ENCODE measurements at places on chromosomes 11 and 22.

DNA sequence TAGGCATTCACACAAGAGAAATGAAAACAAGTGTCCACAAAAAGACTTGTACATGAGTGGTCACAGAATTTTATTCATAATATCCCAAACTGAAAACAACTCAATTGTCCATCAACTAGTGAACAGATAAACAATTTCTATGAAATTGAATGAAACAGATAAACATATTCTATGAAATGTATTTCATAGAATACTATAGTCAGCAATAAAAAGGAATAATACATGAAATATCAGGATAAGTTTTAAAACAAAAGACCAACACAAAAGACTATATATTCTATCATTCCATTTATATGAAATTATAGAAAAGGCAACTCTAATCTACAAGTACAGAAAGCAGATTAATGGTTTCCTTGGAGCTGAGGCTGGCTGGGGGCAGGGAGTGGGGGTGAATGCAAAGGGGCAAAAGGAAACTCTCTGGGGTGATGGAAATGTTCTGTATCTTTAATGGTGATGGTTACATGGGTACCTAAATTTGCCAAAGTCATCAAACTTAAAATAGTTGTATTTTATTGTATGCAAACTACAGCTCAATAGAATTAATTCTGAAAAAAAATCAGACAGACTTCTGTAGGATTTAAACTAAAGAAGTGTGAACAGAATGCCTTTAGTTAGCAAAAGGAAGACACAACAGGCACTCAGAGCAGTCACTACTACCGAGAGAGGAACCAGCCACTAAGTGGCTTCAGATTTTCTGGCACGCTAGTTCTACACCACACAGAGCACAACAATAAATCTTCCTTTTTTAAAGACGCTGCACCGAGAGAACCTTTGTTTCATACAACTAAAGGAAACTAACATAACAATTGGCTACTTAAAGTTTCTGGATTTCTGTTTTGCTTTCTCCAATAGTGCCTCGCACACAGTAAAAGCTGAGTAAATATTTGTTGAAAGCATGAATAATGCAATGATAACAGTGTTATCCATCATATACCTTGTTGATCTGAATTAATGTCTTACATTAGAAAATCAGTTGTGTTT, 15.4 kb downstream of the CCDC34 start:
- no peak for DNase-seq

DNA sequence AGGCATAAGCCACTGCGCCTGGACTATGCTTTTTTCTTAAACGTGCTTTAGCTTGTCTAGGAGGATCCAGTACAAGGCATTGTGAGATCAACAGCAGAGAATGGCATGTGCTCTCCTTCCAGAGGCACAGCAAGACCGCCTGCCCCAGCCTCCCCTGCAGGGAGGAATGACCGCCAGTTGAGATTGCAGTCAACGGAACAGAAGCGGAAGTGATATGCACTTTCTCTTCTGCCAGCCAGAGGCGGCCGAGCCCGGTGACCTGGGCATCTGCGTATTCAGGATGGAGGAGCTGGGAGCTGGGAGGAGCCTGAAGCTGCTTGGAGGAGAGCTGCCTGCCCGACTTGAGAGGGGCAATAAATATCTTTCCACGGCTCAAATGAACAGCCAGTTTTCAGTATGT, 243.0 kb downstream of the CTTN start:
- DNase-seq = no peak

DNA sequence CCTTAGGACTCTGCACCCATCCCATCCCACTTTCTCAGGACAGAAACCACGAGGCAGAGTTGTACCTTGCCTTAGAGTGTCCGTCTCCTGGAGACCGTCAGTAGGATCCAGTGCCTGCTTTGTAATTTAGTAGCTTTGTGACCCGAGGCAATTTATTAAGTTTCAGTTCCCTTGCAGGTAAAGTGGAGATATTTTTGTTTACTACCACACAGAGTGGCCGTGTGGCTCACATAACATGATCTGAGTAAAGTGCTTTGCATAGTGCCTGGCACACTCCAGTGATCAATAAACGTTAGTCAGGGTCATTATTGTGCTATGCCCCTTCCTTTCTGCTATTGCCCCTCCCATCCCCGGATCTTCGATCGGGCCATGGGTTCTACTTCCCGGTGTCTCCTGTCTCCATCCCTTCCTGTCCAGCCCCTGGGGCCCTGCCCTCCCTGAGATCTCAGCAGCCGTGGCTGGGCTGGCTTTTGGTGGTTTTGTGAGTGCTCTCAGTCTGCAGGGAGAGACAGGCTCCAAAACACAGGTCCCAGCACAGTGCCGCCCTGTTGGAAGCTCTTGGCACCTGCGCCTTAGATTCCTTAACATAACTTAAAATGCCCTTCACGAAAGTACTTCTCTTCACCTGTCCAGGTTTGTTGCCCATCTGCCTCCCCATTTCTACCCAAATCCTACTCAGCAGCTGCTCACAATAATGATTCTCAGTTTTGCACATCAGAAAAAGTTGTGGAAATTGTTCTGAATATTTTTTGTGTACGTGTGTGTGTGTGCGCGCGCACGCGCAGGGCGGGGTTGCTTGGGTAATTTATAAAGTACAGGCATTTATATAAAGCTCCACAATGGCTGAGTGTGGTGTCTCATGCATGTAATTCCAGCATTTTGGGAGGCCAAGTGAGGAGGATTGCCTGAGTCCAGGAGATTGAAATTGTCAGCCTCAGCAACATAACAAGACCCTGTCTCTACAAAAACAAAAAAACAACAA, 753.7 kb downstream of the NTM start:
- DNase-seq = no peak

DNA sequence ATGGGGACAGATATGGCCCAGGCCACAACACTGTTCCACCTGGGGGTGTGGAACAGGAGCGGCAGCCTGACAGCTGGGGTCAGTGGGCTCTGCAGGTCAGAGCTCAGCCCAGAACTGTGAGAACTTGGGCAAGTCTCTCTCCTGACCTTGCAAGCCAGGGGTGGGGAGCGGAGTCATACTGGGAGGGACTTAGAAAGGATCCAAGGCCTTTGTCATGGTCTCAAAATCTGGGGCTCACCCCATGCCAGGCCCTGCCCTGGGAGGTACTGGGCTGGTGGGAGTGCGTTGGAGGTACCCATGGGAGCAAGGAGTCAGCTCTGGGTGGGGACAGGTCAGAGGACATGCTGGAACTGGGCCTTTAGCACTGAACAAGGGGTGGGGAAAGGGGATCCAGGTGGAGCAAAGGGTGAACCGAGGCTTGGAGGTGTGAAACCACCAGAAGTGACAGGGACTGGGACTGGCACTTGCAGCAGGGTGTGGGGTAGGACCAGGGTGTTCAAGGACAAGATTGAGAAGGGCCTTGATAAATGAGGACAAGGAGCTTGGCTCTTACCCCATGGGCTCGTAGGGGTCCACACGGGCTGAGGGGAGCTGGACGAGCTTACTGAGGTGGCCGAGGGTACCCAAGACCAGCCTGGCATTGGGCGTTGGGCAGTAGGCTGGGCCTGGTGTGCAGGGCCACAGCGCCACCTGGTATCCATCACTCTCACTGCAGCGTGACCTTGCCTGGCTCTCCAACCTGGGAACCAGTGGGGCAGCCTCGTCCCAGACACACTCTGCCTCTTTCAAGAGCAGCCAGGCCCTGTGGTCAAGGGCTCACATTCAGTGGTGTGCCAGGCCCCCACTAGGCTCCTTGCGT, 7.4 kb upstream of the PMM1 start:
- DNase-seq = no peak

Data from skin of body (tissue), 3 donors.